Mucosa of descending colon (tissue), 3 donors: ENCODE measurements at places on chromosomes 7 and 10. TPM values are rescaled to one million over a fixed set of nuclear protein-coding genes. Genes with fewer than 3 reads are reported as not detected.

GRCh38 chr10:58971796-58972491 lies 204.5 kb upstream of the PHYHIPL start:
- no peak for DNase-seq

DNA sequence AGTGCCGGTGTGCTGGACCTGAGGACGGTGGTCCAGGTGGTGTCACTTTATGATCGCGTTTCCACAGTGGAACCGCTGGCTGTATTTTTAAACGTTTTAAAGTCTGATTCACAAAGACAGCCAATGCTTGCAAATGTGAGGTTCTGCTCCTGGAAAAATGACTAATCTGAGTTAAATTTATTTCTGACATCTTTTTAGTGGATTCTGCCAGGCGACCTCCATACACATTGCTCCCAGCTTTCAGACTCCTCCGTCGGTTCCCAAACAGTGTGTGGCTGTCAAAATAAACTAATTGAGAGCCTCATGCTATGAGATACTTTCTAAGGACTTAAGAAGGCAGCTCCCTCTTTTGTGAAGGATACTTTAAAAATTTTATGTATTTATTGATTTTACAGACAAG lies 12.7 kb upstream of the TTYH3 start:
- DNase-seq: no peak

GRCh38 chr10:99630433-99630832 lies 10.2 kb upstream of the SLC25A28 start:
- DNase-seq: no peak

Gene CNNM1
- 0.38 TPM for total RNA-seq

GRCh38 chr10:115063701-115064658 lies 29.2 kb upstream of the ATRNL1 start:
- no peak for DNase-seq

GRCh38 chr7:83413831-83414230 lies 235.1 kb downstream of the SEMA3E start:
- no peak for DNase-seq

- DNase-seq: no peak
Observed at GRCh38 chr7:85322252-85322651, 135.4 kb upstream of the SEMA3D start.

Gene COBL
- total RNA-seq: 48.6 TPM

DNA sequence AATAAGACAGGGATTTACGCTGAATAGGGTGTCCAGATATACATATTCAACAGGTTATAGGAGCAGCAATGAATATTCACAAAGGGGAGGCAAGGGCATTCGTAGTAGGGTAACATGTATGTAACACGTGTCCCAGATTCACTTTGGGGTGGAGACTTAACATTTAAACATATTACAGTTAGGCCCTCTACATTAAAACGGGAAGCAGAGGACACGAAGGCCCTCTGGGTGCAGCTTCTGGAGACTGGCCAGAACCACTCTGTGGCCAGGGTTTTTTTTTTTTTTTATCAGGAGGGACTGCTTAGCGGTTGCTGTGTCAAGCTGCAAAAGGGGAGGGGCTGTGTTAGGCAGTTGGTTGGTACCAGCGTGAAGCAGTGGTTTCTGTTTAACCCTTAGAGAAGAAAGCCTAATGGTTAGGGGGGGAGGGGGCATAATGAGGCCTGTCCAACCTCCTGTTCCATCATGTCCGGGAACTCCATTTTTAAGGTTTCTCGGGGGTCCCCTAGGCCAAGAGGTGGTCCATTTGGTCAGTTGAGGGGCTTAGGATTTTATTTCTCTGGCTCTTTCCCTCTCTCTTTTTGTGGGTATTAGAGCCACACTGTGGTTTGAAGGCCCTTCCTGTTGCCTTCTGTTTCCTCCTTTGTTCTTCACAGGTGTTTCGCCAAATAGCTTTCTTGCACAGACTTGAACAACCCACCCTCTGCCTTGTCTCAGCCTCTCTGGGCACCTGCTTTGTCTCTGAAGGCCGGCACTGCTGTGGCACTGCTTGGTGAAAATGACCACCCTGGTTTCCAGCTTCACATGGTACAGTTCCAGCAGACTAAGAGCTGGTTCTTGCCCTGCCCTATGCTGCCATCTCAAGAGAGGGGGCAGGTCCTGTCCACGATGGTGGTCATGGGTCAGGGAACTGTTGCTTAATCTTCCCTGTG lies 26.4 kb downstream of the PRF1 start:
- no peak for DNase-seq

GRCh38 chr7:117008886-117009531 lies 55.7 kb downstream of the ST7 start:
- peak; percentile 23 for DNase-seq

DNA sequence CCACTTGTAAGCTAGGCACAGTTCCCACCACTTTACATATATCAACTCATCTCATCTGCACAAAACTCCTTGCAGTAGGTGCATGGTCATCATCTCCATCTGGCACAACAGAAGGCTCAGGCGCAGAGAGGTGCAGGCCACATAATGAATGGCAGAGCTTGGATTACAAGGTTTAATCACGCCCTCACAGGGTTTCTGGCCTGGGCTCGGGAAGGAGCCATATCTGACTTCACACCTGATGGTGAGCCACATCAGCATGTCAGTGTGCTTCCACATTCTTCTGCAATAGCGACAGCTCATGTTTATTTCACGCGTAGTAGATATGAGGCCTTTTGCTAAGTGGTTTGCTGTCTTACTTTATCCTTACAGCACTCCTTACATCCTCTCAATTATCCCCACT lies 650.2 kb downstream of the INHBA start:
- DNase-seq: no peak

Gene ST8SIA6
- 4.2 TPM for total RNA-seq

DNA sequence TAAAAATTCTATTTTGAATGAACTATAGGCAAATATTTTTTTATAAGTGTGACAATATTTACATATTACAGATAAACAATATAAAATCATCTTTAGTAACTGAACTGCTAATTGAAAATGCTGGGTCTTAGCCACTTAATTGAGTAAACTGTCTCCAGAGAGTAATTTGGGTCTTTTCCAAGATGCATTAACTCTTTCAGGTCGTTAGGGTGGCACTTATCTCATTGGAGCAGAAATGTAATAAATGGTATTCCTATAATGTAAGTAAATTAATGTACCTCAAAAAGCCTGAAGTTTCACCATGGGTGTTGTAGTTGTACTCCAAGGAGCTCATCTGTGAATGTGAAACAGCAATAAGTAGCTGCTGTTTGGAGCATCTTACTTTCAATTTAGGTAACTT lies 208.5 kb downstream of the EXOC4 start:
- DNase-seq: no peak

Gene PHYH
- 53.6 TPM for total RNA-seq

Gene PTF1A
- total RNA-seq: not detected

Gene CUEDC2
- total RNA-seq: 51.9 TPM
